ENCODE measurements at places on chromosomes 3 and 15. TPM values are rescaled to one million over a fixed set of nuclear protein-coding genes. Genes with fewer than 3 reads are reported as not detected.

- DNase-seq: no peak
Observed at GRCh38 chr3:124974691-124975090, 40.1 kb upstream of the MUC13 start.

GRCh38 chr3:95750097-95750496 is 1064.3 kb upstream of the EPHA6 start:
- DNase-seq: no peak

- DNase-seq: no peak
Observed at GRCh38 chr3:179432451-179432850, 18.8 kb downstream of the GNB4 start.

DNA sequence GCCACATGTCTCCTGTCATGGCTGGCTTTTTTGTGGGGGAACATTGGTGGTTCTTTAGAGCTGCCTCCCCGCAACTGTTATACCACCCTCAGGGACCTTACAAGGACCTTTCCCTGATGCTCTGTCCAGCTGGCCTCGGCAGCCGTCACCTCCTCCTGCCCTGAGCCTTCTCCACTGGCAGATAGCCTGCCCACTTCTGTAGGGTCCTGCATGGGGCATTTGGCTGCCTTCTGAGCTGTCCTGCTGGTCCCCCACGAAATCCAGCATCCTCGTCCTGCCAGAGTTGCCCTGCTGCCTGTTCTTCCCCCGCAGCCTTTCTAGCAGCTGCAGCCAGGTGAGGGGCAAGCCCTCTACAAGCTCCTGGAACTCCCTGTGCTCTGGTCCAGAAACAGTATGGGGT is 86.2 kb downstream of the USP13 start:
- no peak for DNase-seq

DNA sequence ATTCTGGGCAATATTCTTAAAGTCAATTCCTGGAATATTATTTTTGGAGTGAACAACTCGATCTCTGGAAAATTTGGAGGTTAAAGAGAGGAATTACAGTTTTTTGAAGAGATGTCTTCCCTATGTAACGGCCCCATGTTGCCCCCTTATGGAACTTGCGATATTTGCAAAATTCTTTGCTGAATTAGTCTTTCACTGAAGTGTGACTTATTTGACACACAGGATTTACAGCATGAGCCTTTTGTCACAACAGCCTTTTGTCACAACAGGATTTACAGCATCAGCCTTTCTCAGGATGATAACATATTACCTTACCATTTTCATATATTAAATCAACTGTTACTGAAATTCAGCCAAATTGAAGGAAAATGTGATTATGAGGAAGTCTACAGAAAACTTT is 37.8 kb upstream of the SPTSSB start:
- DNase-seq: peak; percentile 44

DNA sequence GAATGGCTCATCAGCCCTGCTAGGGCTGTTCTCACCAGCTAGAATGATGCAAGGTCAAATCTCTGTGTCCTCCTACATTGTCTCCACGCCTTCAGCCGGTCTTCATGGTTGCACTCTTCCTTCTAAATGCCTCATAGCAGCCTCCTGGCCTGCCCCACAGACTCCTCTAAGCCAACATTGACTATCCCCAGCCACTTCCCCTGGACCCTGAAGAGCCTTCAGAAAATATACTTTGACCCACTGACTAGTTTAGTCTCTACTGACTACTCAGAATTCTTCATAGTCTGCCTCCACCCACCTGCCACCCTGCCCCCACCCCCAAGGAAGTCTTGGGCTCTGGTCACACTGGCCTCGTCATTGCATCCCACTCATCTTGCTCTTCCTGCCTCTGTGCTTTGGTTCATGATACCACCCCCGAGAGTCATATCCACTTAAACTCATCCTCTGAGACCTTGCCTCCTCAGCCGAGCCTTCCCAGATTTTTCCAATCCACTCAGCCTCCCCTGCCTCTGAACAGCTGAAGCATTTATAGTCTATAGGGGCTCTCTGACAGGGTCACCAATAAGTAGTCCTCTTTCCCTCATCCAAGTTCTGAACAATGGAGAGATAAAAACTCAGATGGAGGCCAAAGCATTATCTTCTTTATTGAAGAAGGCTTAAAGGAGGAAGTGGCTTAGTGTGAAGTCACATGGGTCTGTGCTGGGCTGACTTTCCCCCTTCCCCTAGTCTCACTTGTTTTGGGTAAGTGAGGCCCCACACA is 9.5 kb upstream of the DOCK3 start:
- DNase-seq: no peak

GRCh38 chr3:195699860-195700259 is 20.9 kb upstream of the MUC20 start:
- no peak for DNase-seq

DNA sequence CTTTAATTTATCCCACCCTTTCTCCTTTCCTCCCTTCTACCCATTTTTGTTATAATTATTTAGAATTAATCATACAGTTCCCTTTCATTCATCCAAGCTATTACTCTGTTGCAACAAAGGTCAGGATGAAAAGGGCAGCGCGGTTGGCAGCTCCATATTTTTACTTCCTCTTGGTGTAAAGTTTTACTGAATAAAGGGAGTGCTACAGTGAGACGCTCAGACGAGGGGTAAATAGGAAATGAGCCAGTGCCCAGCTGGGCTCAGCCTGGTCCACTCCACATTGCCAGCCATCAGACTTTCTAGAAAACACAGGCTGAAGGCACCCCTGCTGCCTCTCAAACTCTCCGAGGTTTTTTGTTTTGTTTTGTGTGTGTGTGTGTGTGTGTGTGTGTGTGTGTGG is 21.9 kb upstream of the ZBTB38 start:
- no peak for DNase-seq

GRCh38 chr15:66617137-66618090 is 51.6 kb upstream of the LCTL start:
- DNase-seq: no peak

GRCh38 chr15:60933900-60934885 is 294.9 kb downstream of the RORA start:
- DNase-seq: no peak

DNA sequence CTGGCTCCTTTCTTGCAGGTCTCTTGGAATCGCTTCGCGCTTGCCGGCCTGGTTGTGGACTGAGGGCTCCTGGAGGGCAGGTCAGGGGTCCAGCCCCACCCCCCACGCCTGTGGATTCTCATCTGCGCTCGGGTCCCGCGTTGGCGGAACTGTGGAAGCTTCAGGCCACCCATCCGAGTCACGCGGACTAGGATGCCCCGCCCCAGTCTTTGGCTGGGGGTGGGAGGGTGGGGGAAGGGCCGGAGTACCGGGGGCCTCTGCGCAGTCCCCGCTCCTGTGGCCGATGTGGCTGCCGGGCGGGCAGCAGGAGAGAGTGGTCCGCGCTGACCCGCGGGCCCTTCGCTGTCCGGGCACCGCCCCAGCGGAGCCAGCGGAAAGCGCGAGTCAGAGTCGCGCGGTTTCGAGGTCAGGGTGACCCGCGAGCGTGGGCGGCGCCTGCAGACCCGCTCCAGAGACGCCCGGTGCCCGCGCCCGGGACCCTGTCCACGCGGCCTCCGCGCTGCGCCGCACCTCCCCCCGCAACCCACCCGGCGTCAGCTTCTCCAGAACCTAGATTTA is 114.2 kb downstream of the KLF13 start:
- DNase-seq: peak; percentile 60

DNA sequence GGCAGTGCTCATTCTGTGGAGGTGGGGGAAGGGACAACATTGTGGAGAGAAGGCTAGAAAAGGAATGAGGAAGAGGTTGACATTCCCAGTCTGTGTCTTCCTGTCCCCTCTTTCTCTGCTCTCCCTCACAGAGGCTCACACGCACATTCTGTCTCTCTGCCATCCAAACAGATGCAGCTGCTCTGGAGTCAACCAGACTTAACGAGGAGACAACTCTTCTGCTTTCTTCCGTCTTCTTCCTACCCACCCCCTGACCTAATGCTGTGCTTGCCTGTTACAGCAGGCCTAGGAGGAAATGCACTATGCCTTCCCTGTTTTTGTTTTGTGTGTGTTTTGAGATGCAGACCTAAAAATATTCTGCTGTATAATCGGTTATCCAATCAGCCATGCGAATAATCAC is 121.9 kb downstream of the CACNA1D start:
- DNase-seq: no peak

DNA sequence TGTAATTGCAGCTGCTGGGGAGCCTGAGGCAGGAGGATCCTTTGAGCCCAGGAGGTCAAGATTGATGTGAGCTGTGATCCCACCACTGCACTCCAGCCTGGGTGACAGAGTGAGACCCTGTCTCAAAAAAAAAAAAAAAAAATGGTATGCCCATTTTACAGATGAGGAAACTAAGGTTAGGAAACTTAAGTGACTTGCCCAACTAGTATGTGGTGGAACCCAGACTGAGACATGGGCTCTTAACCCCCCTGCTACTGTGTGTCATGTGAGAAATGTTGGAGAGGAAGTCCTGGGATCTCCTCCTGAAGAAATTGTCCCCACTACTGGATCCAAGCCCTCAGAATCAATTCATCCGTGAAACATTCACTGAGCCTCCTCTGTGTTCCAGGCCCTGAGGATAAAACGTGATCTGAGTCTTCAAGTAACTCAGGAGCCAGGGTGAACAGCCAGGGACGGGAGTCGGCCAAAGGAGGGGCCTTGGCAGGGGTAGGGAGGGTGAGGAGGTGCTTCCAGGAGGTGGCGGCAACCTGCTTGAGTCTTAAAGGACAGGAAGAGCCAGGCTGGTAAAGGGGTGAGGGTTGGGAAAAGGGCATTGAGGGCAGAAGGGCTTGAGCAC is 19.6 kb upstream of the RNU6-1 start:
- no peak for DNase-seq

DNA sequence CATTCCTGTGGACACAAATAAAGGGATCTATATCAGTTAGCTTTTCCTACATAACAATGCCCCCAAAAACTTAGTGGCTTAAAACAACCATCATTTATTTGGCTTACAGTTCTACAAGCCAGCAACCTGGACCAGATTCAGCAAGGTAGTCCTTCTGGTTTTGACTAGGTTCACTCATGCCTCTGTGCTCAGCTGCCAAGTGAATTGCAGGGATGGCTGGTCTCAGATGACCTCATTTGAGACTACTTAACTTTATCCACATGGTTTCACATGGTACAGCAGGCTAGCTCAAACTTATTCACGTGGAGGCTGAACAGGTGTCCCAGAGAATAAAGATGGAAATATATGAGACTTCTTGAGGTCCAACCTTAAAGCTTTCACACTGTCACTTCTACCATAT is 119.3 kb upstream of the BFSP2 start:
- no peak for DNase-seq

GRCh38 chr3:145094355-145094941 is 1066.5 kb downstream of the PLOD2 start:
- DNase-seq: no peak

- DNase-seq: no peak
Observed at GRCh38 chr15:98720031-98720430, 71.7 kb downstream of the IGF1R start.

- DNase-seq: no peak
Observed at GRCh38 chr3:169153656-169154055, 509.9 kb downstream of the MECOM start.

DNA sequence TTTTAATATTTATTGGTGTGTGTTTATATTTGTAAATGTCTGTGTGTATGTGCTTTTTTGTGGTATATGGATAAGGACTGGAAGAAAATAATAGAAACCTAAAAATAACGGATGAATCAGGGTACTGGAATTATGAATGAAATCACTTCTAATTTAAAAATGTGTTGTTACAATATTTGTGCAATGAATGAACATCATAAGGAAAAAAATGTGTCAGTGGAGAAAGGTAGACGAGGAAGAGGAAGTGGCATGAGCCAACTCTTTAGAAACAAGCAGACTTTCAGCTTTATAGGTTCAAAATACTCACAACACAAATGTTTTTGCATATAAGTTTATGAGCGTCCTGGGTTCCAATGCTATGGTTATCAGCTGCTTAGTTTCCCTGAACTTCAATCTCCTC is 59.4 kb downstream of the SOX2 start:
- DNase-seq: no peak

DNA sequence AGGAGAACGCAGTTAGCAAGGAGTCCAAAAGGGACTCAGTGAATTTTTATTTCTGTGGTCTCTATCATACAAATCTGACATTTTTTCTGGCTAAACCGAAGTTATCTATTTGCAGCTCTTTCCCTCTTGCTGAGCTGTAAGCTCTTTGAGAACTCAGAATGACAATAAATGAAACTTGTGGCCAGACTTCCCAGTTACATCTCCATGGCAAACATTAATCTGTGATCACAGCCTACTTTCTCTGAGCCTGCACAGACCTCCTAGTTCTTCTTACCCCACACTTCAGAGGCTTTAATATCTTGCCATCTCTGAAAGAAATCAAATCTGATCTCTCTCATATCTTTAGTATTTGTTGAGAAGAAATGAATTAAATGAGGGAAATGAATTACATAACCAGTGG is 58.0 kb downstream of the PLD1 start:
- DNase-seq: no peak

- no peak for DNase-seq
Observed at GRCh38 chr15:93017526-93017925, 71.5 kb downstream of the RGMA start.

DNA sequence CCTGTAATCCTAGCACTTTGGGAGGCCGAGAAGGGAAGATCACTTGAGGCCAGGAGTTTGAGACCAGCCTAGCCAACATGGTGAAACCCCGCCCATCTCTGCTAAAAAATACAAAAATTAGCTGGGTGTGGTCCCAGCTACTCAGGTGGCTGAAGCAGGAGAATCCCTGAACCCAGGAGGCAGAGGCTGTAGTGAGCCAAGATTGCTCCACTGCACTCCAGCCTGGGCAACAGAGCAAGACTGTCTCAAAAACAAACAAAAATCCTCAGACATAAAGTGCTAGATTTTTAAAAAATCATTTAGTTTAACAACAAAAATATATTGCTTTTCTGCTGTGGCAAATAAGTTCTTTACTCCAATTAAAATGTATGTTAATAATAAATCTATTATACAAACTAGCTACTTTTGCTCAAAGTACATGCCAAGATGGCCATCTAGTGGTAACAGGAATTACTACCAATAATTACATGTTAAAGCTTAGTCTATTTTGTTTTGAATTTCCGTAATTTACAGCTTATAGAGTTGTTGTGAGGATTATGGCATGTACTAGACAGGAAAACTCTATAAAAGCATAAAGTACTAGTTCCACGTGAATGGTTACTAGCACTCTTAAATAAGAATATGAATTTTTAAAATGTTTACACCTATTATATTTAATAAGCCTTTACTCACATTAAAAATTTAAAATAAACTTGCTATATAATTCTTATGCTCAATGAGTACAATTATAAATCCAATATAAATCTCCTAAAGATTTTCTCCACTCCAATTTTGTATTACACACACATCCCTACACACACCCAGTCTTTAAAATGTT is 39.0 kb downstream of the GABPB1 start:
- peak; percentile 52 for DNase-seq

GRCh38 chr3:13015286-13016082 is 57.7 kb downstream of the IQSEC1 start:
- DNase-seq: peak; percentile 83

GRCh38 chr3:46372492-46373359 is 2.0 kb downstream of the CCR5 start:
- peak; percentile 52 for DNase-seq

The A4GNT gene
- not detected for polyA plus RNA-seq

The TM4SF18 gene
- polyA plus RNA-seq: not detected

The P3H2 gene
- not detected for polyA plus RNA-seq

The SERPINI2 gene
- not detected for polyA plus RNA-seq

The LAMB2 gene
- not detected for polyA plus RNA-seq

The C2CD4A gene
- polyA plus RNA-seq: not detected

The SH2D7 gene
- not detected for polyA plus RNA-seq

The SAXO2 gene
- polyA plus RNA-seq: 2.3 TPM

The ITPR1 gene
- 14.7 TPM for polyA plus RNA-seq

Data from immature natural killer cell (primary cell).